ENCODE measurements at places on chromosomes 2 and 18.

- peak; percentile 72 for DNase-seq
Measured at GRCh38 chr2:128317181-128317898, 1.3 kb downstream of the HS6ST1 start.

GRCh38 chr18:75210274-75211001 is at the start of gene TSHZ1:
Gene TSHZ1 (plus strand): TSS chr18:75210797. CDS start chr18:75211877, 1,080 bp downstream.
- no peak for DNase-seq

- no peak for DNase-seq
Measured at GRCh38 chr2:567865-568638, 109.2 kb downstream of the TMEM18 start.

DNA sequence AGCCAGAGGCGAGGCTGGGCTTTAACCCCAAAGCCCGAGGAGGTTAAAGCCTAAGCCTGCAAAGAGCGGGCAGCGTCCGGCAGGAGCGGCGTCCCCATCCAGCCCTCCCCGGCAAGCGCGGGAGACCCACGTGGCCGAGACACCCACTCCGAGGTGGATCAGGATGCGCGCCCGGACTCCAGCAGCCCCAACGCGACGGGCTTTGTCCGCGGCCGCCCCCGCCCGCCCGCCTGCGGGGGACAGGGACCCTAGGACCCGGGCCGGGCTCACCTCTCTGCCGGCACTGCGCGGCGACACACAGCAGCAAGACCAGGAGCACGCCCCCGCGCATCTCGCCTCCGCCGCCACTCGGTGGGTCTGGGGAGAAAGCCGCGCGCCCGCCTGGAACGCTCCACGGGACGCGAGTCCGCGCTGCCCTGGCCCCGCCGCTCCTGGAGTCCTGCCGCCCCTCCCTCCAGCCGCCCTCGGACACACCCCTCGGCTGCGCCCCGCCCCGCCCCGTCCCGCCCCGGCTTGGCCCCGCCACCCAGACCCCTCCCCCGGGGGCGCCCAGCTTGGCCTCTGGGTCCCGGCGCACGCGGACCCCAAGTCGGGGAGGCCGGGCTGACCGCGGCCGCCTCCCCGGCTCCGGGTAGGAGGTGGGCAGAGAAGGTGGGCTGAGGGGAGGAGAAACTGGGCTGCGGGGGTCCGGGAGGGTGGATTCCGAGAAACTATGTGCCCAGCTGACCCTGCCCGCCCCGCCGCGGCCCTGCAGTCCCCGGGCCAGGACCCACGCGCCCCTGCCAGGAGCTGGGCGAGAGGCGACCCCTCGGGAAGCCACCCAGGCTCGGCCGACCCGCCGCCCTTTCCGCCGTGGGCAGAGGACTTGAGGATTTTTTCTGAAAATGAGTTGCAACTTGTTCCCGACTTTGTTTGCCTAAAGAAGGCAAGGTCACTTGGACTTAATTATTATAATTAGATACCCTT is at the start of gene LAMA1:
TSS of gene LAMA1 (minus strand) at position 408 of the 966 bp plus-strand sequence. CDS start at position 331, 77 bp downstream.
- DNase-seq: peak; percentile 77

DNA sequence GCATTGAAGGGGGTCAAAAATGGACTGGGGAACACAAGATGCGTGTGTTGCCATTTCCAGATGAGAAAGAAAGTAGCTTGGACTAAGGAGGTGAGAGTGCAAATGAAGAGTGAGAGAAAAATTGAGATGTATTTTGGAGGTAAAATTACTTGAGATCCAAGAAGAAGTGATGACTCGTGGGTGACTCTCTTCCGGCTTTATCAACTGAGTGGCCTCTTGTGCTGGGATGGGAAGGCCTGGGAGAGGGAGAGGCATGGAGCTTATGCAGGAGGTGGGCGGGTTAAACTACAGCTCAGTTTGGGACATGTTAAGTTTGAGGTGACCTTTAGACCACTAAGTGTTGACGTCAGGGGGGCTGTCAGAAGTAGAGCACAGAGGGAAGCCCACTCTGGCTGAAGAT is 34.9 kb downstream of the SULT1C2 start:
- no peak for DNase-seq

DNA sequence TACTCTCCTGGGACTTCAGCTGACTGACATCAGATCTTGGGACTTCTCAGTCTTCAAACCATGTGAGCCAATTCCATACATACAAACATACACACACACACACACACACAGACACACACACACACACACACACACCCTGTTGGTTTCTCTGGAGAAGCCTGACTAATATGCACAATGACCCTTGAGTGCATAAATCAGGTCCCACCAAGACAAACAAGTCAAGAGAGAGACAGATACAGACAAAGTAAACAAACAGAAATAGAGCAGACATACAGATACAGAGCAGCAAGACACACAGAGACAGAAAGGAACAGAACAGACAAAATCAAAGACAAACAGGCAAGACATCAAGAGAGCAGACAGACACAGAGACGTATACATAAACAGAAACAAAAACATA is 43.8 kb upstream of the DDX18 start:
- DNase-seq: no peak

DNA sequence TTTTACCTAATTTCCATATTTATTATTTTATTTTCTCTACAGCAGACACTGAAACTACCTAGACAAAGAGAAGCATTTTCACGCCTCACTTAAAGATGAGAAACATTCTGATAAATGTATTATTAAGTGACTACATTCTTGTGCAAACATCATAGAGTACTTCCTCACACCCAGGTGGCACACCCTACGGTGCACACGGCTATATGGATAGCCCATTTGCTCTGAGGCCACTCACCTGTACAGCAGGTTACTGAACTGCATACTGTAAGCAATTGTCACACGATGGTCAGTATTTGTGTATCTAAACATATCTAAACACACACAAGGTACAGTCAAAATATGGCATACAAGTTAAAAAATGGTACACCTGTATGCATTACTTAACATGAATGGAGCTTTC is 481.4 kb downstream of the CMPK2 start:
- DNase-seq: no peak

- no peak for DNase-seq
Measured at GRCh38 chr18:2853926-2854664, 7.3 kb downstream of the EMILIN2 start.

GRCh38 chr18:25517881-25518715 is 166.1 kb upstream of the ZNF521 start:
- DNase-seq: no peak

- DNase-seq: no peak
Measured at GRCh38 chr2:131572175-131572574, 44.5 kb downstream of the CCDC74A start.

- DNase-seq: no peak
Measured at GRCh38 chr2:223576873-223577272, 25.3 kb downstream of the SCG2 start.

- no peak for DNase-seq
Measured at GRCh38 chr2:176114120-176114929, 2.3 kb upstream of the HOXD10 start.

- DNase-seq: no peak
Measured at GRCh38 chr18:45408218-45408617, 207.1 kb upstream of the SLC14A2 start.

GRCh38 chr2:54638774-54639187 is 84.7 kb upstream of the EML6 start:
- no peak for DNase-seq

DNA sequence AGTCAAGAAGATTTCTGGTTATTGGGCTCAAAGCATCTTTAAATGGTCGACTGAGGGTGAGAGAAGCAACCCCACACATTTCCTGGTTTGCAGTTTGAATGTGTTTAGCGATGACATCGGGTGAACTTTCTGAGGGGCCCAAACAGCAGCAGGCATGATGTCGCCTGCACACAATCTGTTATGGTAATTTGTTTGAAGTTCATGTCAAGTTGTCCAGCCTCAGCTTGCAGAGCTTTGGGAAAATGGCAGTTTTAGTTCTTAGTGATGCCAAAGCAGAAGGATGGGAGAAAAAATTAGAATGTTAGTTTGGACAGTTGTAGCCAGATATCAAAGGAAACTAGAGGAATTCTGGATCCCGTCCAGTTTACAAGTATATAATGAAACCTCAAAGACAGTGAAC is 284.6 kb downstream of the MBD5 start:
- no peak for DNase-seq

GRCh38 chr2:189540551-189540950 is 40.0 kb downstream of the SLC40A1 start:
- DNase-seq: no peak

- DNase-seq: no peak
Measured at GRCh38 chr2:8412082-8412481, 269.8 kb upstream of the ID2 start.

DNA sequence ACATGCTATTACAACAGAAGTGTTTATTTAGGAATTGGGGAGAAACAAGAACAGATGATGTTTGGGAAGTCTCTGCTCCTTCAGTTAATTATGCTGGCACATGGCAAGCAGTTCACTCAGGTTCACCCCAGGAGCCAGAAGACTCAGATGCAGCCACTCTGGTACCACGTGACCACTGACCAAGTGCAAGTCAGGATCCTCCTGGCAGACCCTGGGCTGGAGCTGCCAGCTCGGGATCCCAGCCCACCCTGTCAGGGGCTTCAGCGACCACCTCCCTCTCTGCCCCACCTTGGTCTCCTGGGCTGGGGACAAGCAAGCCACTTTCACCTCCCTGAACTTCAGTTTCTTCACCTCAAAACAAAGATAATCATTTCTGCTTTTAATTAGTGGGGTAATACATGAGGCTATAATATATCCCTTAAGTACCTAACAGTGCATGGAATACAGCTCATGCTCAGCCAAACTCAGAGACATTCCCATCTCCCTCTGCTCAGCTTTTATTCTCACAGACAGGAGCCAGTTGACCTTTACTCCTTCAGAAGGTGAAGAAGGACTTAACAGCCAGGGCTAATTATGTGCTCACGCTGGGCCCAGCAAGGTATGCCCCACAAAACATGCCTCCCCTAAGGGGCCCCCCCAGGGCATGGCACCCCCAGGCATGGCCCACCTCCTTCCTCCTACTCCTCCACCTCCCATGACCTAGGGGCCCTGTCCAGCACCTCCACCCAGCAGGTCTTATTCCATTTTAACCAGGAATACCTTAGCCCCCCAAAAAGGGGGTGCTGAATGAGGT is 11.8 kb downstream of the CRACDL start:
- no peak for DNase-seq

DNA sequence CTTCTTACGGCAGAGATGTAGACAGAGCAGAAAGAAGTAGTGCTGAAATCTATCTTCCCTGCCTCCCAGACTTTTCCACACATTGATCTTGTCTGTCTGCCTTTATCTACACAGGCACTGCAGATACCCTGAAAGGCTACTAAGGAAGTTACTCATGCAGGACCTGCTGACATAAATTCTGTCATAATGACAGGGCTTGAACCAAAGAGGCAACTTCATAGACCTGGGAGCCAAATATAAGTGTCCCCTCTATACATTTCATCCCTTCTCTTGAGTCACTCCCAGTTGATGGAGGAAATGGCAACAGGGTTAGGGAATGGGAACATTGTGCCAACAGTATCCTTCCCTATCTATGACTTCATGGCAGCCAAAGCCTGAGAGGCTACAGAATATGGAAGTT is 157.5 kb downstream of the TNS1 start:
- DNase-seq: no peak

- DNase-seq: no peak
Measured at GRCh38 chr2:114009205-114009944, 119.5 kb downstream of the ACTR3 start.

- peak; percentile 58 for DNase-seq
Measured at GRCh38 chr2:134461511-134461910, 207.6 kb downstream of the MGAT5 start.

- no peak for DNase-seq
Measured at GRCh38 chr18:44229693-44230108, 451.0 kb upstream of the SETBP1 start.

DNA sequence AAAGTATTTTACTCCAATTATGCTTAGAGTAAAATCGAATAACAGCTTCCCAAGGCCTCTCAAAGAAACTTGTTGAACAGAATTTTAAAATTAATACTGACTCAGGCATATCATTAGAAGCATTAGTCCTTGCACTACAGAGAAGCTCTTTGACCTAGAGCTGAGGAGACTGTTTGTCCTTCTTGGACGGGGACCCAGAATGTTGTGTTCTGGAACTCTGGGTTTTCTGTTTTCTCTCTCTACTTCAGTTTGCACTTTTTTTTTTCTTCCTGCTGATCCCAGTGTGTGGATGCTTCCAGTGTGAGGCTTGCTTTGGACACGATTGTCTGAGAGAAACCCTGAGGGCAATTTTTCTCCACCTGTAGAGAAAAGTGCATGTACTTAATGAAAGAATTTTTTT is 847.6 kb downstream of the SOCS6 start:
- DNase-seq: no peak

GRCh38 chr18:10797896-10798295 is 272.1 kb downstream of the NAPG start:
- DNase-seq: no peak

DNA sequence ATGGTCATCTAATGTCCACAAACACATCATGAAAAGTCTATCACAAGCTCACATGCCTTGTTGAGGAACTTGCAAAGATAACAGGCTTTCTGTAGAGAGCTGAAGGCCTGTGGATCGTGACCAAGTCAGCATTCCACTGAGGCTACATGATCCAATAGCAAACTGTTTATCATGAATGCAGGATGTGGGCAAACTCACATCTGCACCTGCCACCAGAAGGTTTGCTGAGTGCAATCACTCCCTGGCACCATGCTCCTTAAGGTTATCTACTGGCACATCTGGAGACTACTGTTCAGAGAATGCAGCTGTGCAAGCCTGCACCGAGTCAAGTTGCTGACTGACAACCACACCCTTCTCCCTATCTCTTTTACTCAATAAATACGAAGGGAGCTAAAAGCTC is 67.3 kb upstream of the ACAA2 start:
- DNase-seq: no peak

DNA sequence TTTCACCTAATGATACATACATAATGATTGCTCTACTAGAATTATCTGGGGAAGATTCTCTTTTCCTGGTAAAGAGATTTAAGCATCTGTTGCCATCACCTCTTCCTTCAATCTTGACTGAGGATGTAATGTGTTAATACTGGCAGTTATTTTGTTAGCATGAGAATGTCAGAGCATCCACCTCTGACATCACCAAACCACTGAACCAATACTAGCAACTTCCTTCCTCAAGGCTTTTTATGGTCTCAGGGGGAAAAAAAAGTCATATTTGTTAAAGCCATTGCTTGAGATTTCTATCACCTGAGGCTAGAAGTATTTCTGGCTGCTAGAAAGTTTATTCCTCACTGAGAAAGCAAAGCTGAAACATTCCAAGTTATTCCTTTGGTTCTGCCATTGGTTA is 48.5 kb downstream of the DSEL start:
- DNase-seq: no peak

DNA sequence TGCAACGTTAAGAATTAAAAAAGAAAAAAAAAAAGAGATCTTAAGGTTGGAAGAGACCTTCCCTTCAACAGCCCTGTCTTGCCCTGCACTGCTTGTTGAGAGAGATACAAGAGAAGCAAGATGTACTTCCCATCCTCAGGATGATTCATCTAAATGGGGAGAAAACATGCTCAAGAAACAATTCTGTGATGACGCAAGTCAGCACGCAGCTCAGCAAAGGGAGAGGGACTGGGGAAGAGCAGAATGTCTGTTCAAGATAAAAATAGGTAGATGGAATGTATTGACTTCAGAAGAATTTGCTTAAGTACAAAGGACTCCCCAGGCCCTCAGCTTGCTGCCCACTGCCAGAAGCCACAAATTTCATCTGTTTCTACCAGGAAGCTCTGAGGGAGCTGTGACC is 198.2 kb upstream of the SPRED2 start:
- no peak for DNase-seq

Data from type B pancreatic cell (in vitro differentiated cells).